Hematopoietic multipotent progenitor cell treated with erythropoietin and hydrocortisone succinate and interleukin-3 and kit ligand, for 17 days (in vitro differentiated cells): ENCODE measurements at places on chromosomes 5 and 9.

DNA sequence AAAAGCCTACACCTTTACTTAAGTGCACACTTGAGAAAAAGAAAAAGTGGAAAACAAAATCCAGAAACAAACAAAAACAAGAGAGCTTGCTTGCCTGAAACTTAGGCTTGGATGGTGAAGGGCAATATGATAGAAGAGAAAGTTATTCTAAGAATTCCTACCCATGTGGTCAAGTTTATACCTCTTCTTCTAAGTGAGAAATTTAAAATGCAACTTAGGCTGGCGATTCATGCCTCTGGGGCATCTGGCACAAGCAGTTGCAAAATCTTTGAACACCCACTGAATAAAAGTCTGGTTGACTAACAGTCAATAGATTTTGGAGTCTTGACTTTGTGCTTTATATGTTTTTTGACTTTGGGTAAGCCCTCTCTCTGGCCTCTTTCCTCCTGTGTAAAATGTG, 239.6 kb downstream of the KDM4C start:
- DNase-seq = no peak

GRCh38 chr5:126455264-126455663, 32.1 kb downstream of the GRAMD2B start:
- DNase-seq = no peak

DNA sequence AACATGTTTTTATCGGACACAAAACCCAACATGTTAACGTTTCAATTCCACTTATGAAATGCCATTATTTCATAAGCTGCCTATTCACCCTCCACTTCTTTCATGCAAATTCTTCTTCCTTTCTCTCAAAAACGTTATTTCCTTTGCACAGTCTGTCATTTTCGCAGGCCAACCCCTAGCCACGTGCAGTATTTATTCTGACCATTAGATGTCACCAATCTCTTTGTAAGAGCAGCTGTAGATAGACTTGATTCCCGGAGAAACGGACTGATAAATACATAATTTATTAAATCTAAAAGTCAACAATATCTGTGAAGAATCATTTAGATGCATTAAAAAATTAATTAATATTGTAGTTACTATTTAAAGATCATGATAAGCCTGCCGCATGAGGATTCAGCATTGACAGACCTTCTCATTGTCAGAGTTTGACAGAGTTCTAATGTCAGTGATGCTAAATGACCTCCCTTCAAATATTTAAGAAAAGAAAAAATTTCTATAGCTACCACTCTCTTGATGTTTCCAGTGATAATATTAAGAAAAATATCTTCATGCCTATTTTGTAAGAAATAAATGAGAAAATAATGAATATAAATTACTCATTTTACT, 933.6 kb downstream of the CDH12 start:
- DNase-seq = no peak

DNA sequence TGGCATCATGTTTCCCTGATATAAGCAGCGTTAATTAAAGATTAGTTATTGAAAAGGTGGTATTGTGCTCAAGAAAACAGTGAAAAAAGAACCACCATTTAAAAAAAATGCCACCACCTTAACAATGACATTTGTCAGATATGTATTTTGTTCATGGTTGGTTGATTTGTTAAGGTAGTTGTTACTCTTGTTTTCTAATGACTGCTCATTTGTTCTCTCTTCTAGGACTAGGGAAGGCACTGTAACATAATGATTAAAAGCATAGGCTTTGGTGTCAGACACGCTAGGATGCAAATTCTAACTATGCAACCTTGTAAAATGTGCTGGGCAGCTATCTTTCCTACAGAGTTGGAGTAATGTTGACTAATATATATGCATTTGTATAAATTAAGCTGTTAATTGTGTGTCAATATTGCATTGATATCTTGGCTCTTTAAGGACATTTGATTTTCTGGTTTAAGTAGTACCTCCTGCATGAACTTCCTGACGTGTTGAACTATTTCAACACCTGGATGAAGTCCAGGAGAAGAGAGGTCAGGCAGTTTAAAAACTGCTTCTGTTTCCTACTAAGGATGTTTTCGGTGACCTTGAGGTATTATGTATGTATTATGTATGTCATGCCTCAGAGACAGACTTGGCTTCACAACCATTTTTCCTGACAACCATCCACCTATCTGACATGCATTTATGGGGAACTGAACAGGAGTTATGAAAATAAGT, 77.8 kb downstream of the MUSK start:
- no peak for DNase-seq

- peak; percentile 64 for DNase-seq
These were observed 64.4 kb downstream of the FAM114A2 start for GRCh38 chr5:153974131-153974812.

GRCh38 chr9:109568568-109569210, 70.6 kb upstream of the PTPN3 start:
- no peak for DNase-seq

DNA sequence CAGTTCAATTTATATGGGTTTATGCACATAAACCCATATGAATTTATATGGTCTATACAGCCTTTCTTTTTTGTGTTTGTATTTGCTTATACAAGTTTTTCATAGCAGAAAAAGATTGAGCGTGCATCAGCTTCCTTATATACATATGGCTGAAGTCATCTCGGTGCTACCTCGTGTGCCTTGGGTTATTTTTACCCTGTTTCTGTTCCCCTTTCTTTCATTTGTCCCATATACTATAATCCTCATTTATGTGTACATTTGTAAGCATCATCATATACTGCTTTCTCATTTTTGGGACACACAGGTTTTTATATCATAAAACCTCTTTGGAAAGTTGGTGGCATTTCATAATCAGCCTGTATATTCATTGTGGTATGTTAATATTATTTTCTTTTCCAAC, 107.8 kb upstream of the ADAMTSL1 start:
- DNase-seq = no peak

GRCh38 chr9:129958796-129959195, 84.2 kb downstream of the FNBP1 start:
- no peak for DNase-seq

DNA sequence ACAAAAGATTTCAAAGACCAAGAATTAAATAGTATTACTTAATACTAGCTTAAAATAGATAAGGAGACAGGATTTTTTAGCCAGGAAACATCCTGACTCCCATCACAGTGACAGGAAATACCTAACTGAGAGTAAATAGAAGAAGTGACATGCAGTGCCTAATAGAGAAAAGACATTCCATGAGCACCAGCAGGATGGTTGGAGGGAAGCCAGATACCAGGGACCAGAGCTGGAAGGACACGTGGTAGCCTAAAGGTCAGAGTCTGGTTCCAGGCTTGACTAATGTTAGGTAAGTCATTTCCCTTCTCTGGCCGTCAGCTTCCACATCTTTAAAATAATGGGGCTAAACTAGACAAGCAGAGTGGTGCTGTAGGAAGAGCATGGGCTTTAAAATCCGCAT, 41.6 kb downstream of the CDK5RAP2 start:
- no peak for DNase-seq

- no peak for DNase-seq
These were observed 18.6 kb upstream of the ADRB2 start for GRCh38 chr5:148807851-148808250.
